ENCODE measurements at places on chromosomes 16 and 17.
A peak's percentile ranks its signal among the peaks of the same experiment; 100 is the strongest.

DNA sequence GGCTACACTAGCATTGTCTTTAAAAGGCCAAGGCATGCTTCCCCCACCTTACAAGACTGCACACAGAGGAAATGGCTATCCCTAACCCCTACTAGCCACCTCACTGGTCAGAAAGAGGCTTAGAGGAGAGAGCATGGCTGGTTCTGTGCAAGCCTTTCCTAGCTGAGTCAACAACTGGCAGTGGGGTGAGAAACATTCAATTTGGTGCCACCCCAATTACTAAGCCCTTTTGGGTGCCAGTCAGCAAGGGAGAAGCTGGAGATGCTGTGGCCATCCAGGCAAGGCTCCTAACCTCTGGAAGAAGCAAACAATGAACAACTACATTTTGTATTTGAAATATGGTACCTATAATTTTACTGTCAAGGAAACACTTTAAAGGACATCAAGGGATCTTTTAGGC is 4.7 kb upstream of the KAT7 start:
- DNase-seq, result no peak

GRCh38 chr16:87358250-87358649 is 25.3 kb downstream of the FBXO31 start:
- no peak for DNase-seq

- no peak for DNase-seq
Observed at GRCh38 chr16:82034981-82035612, at the start of gene HSD17B2. Gene HSD17B2 (plus strand): TSS chr16:82035253. CDS start chr16:82035425, 172 bp downstream.

DNA sequence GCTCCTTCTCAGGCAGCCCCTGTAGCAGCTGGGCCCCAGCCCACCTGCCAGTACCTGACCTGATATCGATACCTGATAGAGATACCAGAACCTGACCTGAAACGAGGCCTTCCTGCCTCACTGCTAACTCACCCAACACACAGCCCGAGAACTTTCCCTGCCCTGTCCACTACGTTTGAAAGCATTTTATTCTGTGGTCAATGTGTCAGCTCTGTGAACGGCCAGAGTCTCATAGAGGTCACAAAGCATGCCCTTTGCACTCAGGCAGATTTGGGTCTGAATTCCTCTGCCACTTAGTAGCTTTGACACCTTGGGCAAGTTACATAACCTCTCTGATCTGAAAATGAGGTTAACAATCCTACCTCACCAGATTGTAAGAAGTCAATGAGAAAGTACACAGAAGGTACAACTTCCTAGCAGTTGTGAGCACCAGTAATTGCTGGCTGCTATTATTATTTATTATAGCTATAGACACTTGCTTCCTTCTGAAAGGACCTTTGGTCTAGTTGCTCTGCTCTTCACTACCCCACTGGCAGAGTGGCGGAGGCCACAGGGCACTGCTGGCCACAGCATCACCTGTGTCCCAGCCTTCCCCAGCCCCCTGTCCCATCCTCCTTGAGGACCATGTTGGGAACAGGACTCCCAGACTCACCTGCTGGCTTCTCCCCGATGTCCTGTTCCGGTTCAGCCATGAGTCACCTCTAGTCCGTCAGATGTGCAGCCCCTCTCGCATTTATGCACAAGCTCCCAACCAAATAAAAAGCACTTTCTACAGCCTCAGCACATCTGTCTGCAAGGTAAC is 895 bp downstream of the ANKRD40CL start:
- DNase-seq, result no peak

GRCh38 chr16:55622930-55623561 is 32.7 kb upstream of the SLC6A2 start:
- DNase-seq, result no peak

DNA sequence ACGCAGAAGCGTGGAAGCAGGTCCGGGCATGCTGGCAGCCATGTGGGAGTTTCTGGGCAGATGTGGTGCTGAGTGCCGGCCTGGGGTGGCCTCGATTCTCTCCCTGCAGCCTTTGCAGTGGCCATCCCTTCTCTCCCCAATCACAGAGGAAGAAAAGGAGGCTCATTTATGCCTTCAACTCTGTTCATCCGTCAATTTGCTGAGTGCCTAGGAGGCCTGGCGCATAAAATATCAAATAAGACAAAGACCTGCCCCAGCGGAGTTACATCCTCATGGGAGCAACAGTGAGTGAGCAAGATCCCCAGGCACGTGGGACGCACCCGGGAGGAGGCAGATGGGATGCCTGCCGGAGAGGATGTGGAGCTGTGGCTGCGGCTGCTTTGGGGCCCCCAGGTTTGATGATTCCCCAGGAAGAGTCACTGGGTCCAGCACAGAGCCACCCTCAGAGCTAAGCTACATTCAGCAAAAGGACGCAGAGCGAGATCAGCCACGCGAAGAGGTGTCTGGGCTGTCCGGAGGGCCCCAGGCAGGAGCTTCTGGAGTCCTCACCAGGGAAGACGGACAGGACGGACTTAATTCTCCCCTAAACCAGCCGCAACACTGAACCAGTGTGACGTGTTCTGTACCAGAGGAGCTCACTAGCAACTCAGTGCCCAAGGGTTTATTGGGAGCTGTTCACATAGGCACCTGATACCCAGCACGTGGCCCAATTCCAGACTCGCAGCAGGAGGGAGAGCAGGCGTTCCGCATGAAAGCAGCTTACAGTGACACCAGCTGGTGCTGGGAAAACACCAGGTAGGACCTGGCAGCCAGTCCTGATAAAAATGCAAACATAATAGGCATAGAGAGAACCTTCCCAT is 11.3 kb downstream of the CA5A start:
- DNase-seq, result no peak

DNA sequence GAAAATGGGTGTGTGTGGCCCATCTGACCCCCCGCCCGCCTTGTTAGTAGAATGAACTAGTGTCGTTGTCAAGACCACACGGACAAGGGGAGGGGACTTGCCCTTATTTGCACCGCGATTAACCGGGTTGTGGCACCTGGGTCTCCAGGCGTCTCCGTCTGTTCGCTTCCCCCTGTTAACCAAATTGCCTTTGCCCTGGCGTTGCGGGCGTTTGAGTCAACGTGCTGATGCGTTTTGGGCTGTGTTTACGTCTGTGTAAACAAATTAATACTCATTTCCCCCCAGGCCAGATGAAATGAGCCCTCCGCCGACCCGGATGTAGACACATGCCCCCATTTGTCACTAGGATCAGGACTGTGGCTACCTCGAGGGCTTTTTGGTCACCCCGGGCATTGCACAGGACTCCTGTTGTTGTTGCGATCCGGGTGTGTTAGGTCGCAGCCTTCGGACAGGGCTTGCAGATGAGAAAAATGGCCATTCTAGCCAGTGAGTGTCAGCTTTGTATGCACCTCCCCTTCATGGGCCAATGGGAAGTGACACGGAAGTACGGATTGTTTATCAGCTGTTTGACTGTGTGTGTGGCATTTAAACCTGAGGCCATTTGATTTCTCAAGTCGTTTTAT is 906 bp downstream of the RBL2 start:
- DNase-seq, result peak; percentile 59

DNA sequence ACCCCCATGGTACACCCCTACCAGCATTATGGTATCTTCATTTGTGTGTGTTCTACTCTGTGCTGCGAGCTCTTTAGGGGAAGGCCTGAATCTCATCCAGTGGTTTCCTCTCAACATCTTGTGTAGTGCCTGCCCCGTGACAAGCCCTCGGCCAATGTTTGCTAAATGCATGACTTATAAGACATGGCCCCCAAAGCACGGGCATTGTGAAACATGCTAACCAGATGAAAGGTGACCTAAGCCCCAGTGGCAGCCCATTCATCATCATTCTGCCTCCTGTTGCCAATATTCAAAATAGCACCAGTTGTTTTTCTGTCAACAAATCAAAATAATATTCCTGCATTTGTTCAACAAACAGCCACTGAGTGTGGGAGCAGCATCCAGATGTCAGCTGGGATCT is 108.8 kb upstream of the HSBP1 start:
- no peak for DNase-seq

DNA sequence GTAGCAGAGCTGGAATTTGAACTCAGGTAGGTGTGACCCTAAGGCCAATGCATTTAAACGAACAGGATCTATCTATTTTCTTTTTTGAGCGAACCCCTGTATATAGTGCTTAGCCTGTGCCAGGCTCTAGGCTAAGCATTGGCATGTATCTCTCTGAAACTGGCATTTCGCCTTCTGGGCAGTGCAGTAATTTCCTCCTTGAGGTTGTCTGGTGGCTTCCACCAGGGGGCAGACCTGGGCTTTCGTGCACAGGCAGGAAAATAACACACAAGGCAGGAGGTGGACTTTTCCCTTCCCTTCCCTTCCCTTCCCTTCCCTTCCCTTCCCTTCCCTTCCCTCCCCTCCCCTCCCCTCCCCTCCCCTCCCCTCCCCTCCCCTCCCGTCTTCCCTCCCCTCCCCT is 34.4 kb upstream of the PRKCB start:
- no peak for DNase-seq

DNA sequence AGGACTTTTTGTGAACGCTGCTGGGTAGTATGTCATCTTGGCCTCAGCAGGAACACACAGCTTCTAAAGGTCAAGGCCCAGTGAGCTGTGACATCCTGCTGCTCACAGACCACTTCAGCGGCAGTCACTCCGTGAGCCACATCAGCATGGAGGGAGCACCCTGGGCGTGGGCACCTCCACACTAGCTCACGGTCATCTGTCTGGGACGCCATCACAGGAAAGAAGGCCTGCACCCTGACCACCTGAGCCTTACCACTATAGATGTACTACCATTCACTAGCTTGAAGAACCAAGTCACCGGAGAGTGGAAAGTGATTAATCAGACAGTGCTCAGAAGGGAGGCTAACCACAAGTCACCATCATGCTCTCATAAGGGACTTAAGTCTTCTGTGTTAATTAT is 3.3 kb downstream of the AXIN1 start:
- no peak for DNase-seq

DNA sequence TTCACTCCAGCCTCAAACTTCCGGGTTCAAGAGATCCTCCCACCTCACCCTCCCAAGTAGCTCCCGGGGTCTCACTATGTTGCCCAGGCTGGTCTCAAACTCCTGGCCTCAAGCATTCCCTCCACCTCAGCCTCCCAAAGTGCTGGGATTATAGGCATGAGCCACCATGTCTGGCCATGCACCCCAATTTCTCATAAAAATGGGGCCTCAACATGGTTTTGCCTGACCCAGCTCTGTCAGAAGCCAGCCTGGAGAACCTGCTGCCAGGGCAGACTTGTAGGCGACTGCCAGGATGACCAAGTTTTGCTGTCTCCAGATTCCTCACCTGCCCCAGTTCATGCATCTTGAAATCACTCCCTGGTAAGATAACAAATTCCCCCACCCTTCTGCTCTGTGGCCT is 82.9 kb downstream of the AIPL1 start:
- no peak for DNase-seq

DNA sequence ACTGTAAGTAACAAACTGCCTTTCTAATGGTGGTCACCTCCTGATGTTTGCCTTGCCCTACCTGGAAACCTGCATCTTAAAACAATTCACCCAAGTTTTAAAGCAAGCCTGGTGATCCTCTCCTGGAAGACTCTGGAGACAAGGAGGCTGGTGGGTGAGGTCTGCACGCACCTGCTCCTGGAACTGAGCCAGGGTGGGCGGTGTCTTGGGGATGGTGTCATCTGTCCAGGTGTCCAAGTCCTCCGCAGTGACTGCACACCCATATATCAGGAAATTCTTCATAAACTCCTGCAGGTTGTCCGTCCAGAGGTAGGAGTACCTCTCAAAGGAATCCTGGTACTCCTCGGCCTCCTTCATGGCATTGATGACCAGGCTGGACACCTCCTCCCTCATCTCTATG is 44.9 kb downstream of the DNAH17 start:
- no peak for DNase-seq

GRCh38 chr16:87201052-87201451 is 116.1 kb downstream of the C16orf95 start:
- peak; percentile 93 for DNase-seq

DNA sequence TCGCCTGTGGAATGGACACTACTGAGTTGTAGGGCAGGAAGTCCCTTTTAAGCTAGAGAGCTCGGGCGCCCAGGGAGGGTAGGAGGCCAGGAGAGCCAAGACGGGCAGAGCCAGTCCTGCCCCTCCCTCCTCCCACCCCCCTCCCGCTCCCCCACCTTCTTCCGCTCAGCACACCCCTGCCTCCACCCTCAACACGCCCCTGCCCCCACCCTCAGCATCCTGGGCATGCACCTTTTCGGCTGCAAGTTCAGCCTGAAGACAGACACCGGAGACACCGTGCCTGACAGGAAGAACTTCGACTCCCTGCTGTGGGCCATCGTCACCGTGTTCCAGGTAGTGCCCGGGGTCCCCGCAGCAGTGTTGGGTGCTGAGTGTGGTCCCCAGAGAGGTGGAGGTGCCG is 18.3 kb downstream of the TPSG1 start:
- no peak for DNase-seq

DNA sequence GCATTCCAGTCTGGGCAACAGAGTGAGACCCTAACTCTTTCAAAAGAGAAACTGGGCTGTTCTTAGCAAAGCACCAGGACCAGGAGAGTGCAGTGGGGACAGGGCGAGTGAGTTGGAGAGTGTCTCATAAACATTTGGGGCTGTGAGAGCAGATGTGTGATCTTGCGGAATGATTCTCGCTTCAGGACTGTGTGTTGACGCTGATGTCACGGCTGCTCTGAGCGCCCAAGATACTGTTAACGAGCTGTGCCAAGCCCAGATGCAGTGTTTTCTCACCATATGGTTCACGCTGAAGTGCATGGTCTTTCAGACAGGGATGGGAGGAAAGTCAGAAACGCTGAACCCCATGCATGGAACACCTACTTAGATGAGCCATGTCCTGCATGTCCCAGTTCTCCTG is 438.2 kb downstream of the HS3ST4 start:
- DNase-seq, result no peak

GRCh38 chr17:1766382-1767135 is 4.7 kb downstream of the SERPINF1 start:
- no peak for DNase-seq

DNA sequence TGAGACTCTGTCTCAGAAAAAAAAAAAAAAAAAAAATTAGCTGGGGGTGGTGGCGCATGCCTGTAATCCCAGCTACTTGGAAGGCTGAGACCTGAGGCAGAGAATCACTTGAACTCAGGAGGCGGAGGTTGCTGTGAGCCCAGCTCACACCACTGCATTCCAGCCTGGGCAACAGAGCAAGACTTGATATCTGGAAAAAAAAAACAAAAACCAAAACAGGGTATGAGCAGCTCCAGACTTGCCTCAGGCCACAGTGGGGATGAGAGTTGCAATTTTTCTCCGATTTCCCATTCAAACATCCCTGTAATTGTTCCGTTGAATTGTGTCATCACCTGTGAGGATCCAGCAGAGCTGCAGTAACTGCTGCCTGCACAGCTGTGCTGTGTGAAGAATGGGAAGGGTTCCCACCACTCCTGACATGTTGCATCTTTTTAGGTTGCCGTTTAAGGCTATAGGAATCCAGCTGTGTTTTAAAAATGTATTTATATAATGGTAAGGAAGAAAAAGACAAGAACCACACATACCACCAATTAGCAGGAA is 150.0 kb downstream of the VPS53 start:
- DNase-seq, result no peak
